ENCODE measurements at places on chromosomes 2 and 18. TPM values are rescaled to one million over a fixed set of nuclear protein-coding genes. Genes with fewer than 3 reads are reported as not detected.

Gene RASGRP3
- 42.4 TPM for total RNA-seq

Gene CHST9
- total RNA-seq: not detected

Gene TUBB8B
- total RNA-seq: not detected

Gene GAREM1
- total RNA-seq: 1.9 TPM

Gene CHCHD5
- total RNA-seq: 7.3 TPM

Measured in thoracic aorta endothelial cell (primary cell).